ENCODE measurements at places on chromosomes 16 and 17. TPM values are rescaled to one million over a fixed set of nuclear protein-coding genes. Genes with fewer than 3 reads are reported as not detected.

Gene CHD9NB
- total RNA-seq, result 0.56 TPM

Gene TAT
- total RNA-seq, result not detected

Gene SLFN14
- total RNA-seq, result 0.12 TPM

Gene KRTAP2-1
- total RNA-seq, result not detected

Gene CASKIN1
- 0.79 TPM for total RNA-seq

All from psoas muscle (tissue), 8 donors.